HS-27A (cell line): ENCODE measurements at places on chromosomes 12 and 14.

DNA sequence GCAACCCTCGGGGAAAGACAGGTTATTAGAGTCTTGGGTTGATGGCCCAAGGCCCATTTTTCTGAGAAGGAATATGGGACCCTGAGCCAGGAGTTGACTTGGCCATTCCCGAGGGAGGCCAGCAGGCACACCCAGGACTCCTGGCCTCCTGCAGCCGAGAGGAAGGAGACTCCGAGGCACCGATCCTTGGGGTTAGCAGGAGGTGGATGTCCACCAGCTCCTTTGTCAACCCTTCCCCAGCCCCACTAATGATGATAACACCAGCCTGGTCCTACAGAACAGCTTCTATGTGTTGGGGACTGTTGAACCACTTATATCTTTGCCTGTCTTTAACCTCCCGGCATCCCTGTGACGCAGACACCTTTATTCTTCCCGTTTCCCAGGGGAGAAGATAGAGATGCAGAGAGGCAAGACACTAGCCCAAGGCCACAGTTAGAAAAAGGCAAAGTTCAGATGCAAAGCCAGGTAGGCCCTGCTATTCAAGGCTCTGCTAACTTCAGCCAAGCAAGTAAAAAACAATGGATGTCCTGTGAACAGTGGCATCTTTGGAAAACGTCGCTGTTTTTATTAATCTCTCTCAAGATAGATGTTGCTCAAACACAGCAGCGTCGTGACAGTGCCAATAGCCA is 767.3 kb upstream of the TBX3 start:
- no peak for DNase-seq

GRCh38 chr14:26377150-26377549 is 220.7 kb downstream of the NOVA1 start:
- DNase-seq, result no peak

- no peak for DNase-seq
Measured at GRCh38 chr12:62331306-62331705, 71.1 kb downstream of the USP15 start.

- no peak for DNase-seq
Measured at GRCh38 chr14:31578792-31579501, 17.7 kb downstream of the NUBPL start.

DNA sequence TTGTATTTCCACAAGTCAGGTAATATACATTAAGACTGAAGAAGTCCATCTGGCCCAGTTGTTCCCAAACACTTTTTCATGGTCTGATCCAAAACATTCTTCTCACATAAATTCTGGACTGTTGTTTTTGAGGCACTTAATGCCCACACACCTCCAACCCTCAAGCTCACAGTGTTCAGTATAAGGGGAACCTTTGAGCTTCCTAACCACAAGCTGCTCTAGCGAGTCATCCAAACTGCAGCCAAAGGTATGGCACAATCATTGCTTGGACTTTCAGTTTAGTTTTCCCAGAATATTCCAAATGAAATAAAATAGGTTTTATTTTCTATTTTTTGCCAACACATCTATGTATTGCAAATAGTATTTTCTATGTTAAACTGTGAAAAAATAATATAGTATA is 103.0 kb downstream of the PUS7L start:
- no peak for DNase-seq

DNA sequence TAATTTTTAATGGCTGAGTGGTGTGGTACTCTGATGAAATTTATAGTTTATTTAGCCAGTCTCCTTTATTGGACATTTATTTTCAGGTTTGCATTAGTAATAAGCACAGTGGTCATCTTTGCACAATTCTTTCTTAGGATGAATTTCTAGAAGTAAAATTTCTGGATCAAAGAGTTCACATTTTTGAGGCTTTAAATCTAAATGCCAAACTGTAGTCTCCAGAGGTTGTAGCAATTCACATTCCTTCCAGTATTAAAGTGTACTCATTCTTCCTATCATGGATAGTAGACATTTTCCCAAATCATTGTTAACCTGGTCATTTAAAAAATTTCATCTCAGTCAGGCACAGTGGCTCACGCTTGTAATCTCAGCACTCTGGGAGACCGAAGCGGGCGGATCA is 24.8 kb downstream of the SLC39A9 start:
- DNase-seq, result no peak

DNA sequence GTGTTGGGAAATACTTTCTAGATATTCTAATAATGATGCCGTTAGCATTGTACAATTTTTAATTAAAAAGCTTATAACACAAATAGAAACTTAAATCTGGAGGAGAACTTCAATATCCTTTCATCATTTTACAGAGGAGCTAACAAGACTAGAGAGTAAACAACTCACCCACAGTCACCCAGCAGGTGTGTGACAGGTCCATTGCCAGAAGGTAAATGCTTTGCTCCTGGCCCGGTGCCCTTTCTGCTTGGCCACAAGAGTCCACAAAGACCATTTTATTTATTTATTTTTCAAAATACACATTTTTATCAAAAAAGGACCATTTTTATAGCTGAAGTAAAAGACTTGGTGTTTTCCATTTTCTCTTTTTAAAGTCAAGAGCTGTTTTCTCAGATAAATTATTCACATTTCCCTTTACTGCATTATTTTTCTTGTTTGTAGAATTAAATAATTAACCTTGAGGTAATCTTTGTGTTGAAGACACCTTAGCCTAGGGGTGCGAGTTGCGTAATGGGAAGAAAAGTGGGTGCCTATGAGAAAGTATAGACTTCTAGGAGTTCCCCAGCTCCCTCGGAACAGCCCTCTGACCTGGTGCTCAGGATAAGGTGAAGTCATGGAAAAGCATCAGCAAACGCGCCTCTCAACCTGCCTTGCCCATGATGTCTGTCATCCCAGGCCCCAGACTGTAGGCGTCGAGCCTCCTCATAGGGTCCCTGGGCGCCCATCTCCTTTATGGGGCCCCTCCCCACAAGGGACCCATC is 26.3 kb upstream of the AMIGO2 start:
- no peak for DNase-seq
